ENCODE measurements at places on chromosomes 12 and 14.
A peak's percentile ranks its signal among the peaks of the same experiment; 100 is the strongest.

GRCh38 chr14:77032491-77032843 is 4.0 kb upstream of the IRF2BPL start:
- no peak for DNase-seq

DNA sequence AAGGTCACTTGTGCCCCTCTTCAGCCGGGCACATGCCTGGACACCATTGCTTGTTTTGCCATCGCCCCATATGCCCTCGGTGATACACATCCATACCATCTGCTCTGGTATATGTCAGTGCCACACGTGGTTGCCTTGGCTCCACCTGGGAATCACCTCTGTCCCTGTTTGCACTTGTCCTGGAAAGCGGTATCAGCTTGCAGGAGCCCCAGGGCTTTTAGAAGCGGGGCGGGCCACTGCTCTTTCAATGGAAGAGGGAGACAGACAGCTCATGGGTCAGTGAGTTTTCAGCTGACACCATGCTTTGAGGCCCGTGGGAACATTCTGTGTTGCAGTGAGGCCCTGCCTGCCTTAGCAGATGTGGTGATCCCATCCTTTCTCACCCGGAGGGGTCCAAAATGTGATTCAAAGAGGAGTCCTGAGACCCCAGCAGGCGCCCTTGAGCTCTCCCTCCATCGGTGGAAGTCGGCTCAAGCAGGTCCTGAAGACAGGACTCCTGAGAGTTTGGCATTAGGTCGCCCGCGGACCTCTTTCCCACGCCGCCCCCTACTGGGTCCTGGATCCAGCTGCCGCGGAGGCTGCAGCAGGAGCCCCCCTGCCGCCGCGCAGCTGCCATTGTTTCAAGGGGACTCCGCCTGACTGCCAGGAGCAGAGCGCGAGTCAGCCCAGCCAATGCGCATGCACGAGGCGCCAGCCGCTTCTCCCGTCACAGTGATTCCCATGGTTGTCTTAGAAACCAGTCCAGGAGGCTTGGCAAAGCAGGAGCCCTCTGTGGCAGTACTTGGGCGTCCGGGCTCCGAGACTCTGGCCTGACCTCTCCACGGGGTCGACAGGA is 773.2 kb upstream of the ALG10B start:
- DNase-seq = no peak

DNA sequence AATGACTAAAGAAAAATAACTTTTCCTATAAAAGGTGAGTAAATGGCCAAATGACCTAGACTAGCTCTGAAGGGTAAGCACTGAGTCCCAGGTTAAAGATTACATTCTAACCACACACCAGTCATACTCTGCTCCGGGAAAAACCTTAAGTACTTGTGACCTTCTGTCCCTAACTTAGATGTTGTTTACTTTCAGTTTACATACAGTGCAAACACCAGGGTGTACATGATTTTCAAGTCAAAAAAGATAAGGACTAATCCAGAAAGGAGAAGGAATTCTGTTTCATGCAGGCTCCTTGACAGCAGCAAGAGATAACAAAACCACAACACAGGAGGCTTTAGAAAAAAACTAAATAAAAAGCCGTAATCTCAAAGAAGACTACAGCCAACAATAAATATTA is 174.2 kb downstream of the PPM1H start:
- DNase-seq = no peak

- DNase-seq = no peak
Observed at GRCh38 chr12:29961231-29961630, 177.5 kb upstream of the TMTC1 start.

DNA sequence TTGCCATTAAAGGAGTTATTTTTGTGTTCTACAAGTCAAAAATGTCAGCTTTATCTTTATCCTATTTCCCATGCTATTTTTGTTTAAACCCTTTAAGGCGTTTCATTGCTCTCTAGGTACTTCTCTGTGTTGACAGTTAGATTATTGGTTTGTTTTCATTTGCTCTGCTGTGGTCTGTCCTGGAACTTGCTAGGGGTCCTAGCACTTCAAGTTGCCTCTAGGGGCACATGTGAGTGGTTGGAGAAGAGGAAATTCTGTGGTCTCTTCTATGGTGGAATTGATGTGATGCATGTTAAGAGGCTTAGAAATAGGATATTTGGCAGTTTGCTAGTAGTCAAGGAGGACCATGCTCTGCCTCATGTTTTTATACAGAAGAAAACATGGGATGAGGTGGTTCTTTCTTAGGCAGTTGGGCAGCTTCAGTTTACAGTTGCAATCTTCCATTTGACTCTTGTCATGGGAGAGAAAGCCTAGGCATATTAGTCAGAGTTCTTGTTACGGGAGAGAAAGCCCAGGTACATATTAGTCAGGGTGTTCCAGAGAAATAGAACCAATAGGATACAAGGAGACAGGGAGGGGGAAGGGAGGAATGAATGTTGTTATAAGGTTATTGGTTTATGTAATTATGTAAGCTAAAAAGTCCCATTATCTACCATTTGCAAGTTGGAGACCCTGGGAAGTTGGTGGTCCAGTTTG is 14.4 kb downstream of the TTLL5 start:
- DNase-seq = peak; percentile 84

GRCh38 chr12:30754383-30754749 is 385 bp downstream of the CAPRIN2 start:
- no peak for DNase-seq
